ENCODE measurements at places on chromosomes 3 and 15.

DNA sequence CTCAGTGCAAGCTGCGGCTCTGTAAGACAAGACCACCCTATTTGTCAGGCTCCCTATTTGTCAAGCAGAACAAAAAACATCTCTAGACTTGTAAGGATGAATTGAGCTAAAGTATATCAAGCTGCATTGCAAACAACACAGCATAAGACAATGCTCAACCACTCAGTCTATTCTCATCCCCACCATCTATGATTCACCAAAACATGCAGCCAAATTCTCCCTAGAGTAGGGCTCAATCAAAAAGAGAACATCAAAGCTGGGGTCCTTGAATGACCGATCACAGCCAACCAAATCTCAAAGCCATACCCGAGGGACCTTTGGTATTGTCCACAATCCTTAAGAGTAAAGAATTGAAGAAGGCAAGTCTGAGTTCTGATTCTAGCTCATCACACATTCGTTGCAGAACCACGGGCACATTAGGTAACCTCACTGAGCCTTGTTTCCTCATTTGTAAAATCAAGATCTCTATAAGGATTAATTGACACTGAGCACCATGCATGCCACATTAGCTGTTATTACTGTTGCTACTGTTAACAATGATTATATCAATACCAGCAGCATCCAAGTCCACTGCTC is 31.2 kb downstream of the RFTN1 start:
- no peak for DNase-seq

- DNase-seq = no peak
Measured at GRCh38 chr3:157051055-157051454, 108.9 kb downstream of the CCNL1 start.

- DNase-seq = no peak
Measured at GRCh38 chr15:38745626-38746025, 181.0 kb upstream of the RASGRP1 start.

DNA sequence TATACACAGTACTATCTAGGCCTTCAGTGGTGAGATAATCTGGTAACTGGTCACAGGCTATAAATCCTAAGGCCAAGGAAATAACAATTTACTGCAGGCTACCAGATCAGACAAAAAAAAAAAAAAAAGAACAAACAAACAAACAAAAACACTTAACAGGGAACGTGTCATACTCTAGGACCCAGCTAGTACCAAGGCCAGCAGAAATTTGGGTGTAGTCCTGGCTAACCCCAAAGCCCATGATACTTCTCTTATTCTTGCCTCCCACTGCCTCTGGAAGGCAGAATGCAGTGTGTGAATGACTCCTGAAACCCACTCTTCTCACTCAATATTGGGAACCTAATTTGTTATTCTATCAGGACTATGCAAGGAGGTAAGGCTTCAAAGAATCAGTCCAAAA is 53.7 kb upstream of the ST3GAL6 start:
- no peak for DNase-seq

GRCh38 chr15:67415181-67415580 is 105.8 kb upstream of the C15orf61 start:
- DNase-seq = no peak

DNA sequence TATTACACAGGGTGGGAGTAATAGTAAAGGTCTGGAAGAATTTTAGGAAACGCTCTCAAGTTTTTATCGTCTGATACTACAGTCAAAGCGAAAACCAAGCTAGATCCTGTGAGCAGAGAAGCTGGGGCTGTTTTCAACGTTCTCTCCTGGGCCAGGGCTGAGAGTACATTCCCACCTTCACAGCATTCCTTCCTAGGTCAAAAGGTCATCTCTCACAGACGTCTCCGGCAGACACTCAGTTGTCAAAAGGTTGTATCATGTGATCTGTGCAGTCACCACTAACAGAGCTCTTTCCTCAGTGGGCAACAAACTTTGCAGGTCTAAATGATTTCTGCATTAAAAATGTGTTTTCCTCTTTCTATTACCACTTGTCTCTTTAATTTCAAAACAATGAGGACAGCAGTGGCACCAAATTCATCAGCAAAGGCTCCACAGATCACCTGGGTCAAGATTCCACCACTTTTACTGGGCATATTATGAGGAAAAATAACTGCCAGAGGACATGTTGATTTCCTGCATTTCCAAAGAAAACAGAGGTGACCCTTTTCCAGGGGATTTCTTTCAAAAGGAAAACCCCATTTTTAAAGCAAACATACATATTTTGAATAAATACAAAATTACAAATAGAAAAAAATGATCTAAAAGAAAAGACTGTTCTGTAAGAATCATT is 41.9 kb downstream of the MEIS2 start:
- DNase-seq = no peak

- DNase-seq = no peak
Measured at GRCh38 chr3:33236005-33236404, 17.4 kb upstream of the SUSD5 start.

- DNase-seq = peak; percentile 80
Measured at GRCh38 chr3:12750223-12750622, 8.8 kb downstream of the TMEM40 start.

GRCh38 chr3:15791525-15791924 is 6.3 kb downstream of the ANKRD28 start:
- DNase-seq = no peak

DNA sequence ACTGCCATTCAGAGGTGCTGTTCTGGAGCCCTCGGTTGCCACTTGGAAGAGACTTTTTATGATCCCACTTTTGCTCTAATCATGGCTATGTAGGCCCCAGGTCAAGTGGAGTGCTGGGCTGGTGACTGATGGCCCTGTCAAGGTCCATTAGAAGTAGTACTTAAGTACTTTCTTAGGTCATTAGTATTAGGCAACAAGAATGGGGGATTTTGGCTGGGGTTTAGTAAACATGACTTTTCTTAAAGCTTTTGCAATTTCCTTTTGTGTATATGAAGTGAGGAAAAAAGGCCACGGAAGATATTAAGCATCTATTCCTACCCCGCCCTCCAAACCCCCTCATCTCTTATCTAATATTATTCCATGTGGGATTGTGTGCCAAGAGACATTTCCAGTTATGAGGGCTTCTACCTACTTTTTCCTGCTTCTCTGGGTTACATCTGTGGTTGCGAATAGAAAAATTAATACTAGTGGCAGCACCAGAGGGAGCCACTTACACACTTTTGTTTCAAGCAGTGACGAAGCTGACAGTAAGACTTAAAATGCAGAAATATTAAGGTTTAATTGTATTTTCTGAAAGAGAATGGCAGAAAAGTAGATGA is 13.9 kb downstream of the NLGN1 start:
- DNase-seq = peak; percentile 36

DNA sequence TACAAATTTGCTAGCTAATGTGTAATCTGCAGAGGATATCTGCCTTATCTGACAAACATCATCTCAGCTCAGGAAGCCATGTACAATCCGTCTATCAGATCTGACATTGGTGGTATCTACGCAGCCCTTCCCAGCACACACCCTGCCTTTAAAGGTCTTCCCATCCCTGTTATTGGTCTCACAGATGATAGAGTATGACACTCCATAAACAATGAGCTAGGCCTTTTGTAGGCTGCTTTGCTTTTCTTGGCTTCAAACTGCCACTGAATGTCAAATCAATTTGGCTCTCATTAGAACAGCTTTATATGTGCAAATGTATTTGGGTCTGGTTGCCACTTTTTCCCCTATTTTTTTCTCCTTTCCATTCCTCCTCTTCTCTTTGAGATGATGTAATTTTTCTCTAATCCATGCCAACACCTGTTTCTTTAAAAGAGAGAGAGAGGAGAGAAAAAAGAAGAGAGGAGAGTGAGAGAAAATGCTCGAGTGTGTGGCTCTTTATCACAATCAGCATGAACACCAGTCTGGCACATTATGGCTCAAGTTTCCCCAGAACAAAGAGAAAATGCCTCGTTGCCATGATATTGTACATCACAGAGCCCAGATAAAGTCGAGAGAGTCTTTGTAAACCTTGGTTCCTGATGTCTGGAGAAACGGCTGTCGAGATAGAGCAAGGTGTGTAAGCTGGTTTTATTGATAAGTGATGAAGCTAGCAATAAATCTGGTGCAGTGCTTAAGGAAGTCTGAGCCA is 80.8 kb upstream of the DPH6 start:
- DNase-seq = no peak

DNA sequence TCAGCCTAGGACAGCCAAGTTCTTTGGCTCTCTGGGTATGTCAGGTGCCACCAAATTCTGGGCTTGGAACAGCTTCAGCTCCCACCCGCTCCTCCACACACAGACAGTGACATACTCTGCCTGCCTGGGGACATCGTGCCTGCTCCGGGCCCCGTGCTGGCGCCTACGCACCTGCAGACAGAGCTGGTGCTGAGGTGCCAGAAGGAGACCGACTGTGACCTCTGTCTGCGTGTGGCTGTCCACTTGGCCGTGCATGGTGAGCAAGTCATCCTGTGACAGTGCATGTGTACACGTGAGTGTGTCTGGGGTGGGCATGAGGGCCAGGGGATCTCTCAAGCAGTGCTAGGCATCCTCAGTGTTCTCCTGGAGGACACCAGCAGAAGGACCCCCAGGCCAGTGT is 922 bp downstream of the IL17RC start:
- DNase-seq = no peak

- DNase-seq = no peak
Measured at GRCh38 chr3:55329849-55330248, 157.3 kb downstream of the WNT5A start.

GRCh38 chr3:48596676-48597407 is 1.7 kb upstream of the COL7A1 start:
- no peak for DNase-seq

DNA sequence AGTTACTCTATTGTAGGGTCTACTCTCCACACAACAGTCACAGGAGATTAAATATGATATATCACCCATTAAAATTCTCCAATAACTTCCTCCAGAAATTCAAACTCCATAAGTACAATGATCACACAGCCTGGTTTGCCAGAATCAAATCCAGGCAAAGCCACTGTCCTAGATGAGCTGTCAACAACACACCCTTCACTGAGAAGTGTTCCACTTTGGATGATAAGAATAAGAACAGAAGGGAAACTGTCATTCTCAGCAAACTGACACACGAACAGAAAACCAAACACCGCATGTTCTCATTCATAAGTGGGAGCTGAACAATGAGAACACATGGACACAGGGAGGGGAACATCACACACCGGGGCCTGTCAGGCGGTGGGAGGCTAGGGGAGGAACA is 41.4 kb upstream of the KBTBD8 start:
- no peak for DNase-seq

DNA sequence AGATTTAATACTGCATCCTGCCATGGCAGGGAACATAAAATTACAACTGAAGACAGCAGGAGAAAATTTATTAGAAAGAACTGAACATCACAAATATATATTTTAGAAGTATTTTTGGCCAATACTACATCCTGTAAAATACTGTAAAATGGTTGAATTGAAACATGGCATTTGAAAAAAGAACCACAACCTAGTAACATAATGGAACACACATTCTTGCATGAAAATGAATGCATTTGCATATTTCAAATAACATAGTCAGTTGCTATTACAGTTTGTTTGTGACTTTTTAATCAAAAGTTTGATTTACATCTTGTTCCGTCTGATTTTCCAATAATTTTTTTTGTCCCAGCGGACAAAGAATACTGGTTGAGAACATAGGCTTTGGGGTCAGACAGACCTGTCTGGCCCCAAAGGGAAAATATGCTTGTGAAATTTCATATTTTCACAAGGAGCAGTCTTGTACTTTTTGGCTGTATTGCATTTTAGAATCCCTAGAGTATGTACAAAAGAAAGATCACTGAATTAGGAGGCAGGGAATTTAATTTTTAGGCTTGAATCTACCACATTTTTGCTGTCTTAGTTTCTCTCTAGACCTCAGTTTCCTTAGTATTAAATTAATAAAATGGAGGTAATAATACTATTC is 268.8 kb downstream of the ADAMTSL3 start:
- DNase-seq = no peak

- no peak for DNase-seq
Measured at GRCh38 chr3:102068327-102068726, 219.0 kb downstream of the NFKBIZ start.

DNA sequence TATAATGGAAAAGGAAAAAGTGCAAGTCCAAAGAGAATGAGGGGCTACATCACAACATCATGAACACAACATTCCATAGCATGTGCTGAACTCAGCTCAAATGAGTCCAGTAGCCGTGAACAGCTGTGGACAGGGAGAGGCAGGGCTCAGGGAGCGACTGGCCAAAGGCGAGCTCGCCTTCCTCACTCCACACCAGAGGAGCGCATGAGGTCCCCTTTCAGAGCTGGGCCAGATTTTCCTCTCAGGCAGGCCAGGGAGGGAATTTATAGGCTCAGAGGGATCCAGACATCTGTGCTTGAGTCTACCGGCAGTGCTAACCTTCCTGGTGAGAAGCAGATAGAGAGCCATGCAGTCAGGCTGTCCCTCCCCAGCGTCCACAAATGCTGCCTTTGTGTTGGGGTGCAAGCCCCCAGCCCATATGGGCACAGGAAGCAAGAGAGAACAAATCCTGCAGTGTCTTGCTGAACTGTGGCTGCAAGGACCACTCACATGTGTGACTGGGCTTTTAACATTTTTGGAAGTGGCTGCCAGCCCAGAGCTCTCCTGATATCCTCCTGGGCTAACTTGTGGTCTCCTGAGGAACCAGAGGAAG is 32.5 kb downstream of the ARHGEF3 start:
- DNase-seq = no peak

GRCh38 chr15:101723171-101723873 is 951 bp downstream of the TARS3 start:
- DNase-seq = no peak

- no peak for DNase-seq
Measured at GRCh38 chr15:82986442-82986780, 401 bp downstream of the RAMAC start.

DNA sequence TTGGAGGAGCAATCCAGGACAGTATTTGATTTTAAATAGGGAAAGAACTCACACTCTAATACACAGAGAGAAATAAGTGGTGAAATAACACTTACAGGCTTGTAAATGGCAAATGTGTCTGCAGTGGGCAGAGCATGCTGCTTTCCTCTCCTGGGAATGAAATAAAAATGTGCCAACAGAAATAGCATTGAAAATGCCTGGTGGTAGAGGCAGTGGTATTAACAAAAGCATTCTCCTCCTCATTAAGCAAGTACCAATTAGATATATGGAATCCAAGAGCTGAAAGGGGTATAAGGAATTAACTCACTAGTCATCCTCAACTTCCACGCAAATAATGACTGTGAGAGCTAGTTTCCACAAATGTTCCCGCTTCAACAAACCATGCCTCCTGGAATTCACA is 364.1 kb upstream of the KCNMB2 start:
- no peak for DNase-seq

- DNase-seq = no peak
Measured at GRCh38 chr3:185317674-185318073, 45.3 kb upstream of the MAP3K13 start.

- DNase-seq = no peak
Measured at GRCh38 chr3:13303410-13303809, 116.7 kb downstream of the NUP210 start.
